HT1080 (cell line): ENCODE measurements at places on chromosomes 3 and 15. TPM values are rescaled to one million over a fixed set of nuclear protein-coding genes. Genes with fewer than 3 reads are reported as not detected.
A peak's percentile ranks its signal among the peaks of the same experiment; 100 is the strongest.

DNA sequence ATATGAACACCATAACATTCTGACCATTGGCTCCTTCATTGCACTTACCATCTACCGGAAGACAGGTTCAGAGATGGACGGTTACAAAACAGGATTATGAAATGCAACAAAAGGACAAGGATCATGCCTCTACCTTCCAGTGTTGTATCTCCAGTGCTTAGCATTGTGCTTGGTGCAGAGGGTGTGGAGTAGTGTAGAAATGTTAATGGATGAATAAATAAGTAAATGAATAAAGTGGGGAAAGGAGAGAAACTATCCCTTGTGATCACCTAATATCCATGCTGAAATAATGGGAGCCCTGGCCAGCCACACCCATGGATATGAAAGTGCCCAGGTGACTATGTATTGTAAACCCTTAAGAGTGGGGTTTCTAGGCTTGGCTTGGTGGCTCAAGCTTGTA lies 344.8 kb upstream of the LMCD1 start:
- no peak for DNase-seq

DNA sequence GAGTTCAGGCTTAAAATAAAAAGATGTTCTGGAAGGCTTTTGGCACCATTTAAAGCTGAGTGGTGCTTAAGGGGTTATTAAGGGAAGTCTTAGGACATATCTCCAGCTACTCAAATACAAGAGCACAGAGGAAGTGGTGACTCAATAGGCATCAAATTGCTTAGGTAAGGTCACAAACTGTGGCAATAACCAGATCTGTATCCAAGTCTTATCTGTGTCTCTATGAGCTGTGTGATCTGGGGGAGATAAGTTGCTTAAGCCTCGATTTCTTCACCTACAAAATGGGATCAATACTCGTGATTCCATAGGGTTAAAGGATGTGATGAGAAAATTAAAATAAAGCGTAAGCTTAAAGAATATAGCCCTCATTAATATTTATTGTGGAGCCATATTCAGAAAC lies 7.6 kb downstream of the HDC start:
- DNase-seq = peak; percentile 70

GRCh38 chr15:81851325-81851724 lies 194.5 kb downstream of the MEX3B start:
- no peak for DNase-seq

- peak; percentile 99 for DNase-seq
Measured at GRCh38 chr3:188900421-188900951, 271.3 kb upstream of the TPRG1 start.

- no peak for DNase-seq
Measured at GRCh38 chr3:123695731-123696640, 111.1 kb upstream of the HACD2 start.

DNA sequence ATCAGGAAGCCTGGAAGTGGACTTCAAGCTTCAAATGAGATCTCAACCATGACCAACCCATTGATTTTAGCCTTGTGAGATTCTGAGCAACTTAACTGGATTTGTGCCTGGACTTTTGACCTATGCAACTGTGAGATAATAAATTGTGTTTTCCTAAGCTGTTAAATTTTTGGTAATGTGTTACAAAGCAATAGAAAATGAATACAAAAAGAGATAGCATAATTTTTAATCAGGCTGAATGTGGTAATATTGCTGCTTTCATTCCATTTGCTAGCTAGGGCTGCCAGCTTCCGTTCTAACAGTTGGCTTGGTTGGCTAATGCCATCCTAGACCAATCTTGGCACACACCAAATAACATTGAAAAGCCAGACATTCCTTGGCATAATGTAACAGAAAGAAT lies 12.2 kb downstream of the PROS1 start:
- DNase-seq = no peak

DNA sequence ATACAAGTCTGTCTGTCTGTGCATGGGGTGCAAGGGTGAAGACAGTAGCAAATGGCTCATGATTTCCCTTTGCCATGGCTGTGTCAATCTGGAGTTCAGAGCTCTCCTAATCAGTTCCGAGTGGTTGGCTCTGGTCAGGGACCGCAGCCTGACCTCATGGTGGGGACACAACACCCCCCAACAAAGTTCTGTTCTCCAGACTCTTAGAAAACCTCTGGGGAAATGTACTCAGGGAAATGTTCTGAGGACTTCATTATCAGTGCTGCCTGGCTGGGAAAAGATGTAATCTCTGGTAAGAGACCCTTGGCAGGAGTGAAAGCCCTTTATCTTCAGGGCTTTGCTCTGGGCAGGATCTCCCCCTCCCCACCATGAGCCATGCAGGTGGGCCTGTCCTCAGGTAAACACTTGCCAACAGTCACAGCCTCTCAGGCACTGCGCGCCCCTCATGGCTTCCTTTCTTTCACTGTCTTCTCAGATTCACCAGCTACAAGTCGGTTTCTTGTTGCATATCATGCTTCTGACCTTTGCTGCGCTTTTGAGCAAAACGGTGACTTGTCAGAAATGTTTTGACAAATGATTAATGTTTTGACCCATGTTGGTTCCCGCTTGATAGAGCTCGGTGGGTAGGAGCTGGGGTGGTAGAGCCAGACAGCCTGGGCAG lies 95.5 kb downstream of the ST6GAL1 start:
- DNase-seq = no peak

DNA sequence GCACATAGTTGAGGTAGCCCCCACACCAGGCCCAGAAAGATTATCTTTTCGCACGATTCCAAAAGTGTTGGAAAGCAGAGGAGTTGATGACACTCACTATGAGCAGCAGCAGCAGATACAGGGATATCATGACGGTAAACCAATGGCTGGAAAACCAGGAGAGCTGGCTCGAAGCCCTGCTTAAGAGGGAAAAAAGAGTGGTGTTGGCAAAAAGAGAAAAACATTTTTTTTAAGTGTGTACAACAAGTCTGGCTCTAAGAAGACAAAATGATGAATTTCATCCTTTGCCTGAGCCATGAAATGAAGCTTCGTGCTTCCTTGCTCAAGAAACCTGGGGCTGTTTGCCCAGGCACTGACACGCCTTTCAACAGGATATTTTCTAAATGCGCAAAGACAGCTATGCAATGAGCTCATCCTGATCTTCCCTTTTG lies 27.3 kb downstream of the PARP16 start:
- no peak for DNase-seq

GRCh38 chr15:71496336-71496955 lies 313.9 kb upstream of the NR2E3 start:
- DNase-seq = peak; percentile 75

DNA sequence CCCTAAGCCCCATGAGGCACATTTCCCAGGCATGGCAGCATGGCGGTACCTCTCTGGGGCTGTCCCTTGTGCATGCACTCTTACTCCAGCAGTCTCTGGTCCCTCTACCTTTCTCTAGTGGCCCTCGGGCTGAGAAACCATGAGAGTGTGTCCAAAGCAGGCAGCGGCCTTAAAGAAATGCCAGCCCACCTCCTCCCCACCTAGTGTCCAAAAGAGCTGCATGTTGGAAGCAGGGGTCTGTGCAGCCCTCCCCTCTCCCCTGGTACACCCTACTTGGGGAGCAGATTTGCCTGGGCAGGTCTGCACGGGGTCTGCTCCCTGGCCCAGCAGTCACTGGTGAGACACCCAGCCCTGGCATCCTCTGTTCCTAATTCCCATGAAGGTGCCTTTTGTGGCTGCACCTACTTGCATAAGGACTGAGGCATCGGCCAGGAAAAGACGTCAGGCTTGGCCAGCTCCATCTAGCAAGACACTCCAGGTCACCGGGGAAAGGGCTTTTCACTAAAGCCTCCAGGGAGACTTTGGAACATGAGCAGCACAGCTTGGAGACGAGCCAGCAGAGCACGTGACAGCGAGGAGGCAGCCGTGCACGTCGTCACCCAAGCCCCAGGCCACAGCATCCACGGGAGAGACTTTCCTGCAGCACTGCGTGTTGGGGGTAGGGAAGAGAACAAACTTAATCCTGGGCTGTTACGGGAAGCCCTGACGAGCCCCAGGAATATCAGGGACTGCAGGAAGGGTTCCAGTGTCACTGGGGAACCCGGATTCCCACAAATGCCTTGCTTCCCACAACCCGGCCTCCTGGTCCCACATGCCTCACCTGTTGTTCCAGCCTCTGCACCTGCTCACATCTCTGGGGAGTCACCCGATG lies 38.8 kb downstream of the TM2D3 start:
- DNase-seq = no peak

GRCh38 chr3:155807823-155808222 lies 1.7 kb upstream of the C3orf33 start:
- DNase-seq = no peak

GRCh38 chr3:40608091-40608490 lies 83.3 kb downstream of the ZNF621 start:
- DNase-seq = no peak

DNA sequence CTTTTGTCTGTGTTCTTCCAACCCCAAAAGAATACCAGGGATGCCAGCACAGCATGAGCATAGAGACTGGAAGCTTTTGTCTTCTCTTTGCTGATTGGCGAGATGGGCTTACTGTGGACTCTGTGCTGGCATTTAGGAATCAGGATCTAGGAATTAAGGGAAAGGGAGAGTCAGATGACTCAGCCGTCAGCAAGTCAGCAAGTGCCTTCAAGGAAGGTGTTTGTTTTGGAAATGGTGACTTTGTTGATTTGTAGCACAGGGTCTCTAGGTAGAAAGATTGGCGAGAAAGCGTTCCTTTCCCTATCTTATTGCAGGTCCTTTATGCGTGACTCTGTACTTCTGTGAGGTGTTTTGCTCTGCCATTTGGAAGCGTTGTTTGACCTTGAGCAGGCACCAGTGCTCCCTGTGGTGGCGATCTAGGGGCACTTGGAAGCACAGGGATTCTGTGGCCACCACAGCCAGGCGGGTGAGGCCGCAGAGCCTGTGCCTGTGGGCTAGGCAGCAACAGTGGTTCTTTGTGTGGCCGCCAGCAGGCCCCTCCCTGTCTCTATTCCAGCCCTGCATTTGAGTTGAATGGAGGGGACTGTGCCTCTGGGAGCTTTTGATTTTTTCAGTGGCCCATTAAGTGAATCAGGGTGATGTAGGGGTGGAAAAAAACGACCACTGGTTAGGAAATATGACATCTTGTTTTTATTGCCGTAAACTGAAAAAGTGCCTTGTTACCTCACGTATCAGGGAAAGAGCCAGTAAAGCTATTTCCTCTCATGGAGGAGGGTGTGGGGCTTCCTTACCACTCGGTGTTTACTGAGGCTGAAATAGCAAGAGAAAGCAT lies 19.0 kb downstream of the FAN1 start:
- DNase-seq = peak; percentile 23

DNA sequence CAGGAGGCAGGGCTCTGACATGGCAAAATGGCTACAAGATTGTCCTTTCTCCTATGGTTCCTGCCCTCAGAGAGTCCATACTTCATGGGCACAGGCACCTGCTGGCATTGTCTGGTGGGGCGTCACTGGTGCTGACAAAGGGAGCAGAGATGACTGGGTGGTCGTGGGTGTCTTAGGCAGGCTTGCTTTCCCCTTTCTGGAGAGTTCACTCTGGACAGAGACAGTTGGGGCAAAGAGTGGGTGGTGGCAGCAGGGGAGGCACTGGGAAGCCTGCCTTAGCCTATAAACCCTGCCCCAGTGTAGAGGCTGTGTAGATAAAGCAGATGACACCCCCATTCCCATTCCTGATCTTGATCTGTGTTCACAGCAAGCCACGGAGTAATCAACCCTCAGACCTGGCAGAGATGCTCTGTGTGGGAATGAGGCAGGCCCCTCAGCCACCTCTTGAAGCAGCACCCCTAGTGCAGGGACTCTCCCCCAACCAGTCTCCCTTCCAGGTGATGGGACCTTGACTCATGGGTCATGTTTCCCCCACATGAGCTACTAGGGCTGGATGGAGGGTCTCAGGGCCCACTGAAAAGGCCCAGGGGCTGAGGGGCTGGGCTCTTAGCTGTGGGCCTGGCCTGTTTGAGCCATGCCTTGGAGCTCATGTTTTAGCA lies 20.7 kb upstream of the DOCK3 start:
- DNase-seq = no peak

GRCh38 chr3:17025594-17026139 lies 140.9 kb downstream of the PLCL2 start:
- DNase-seq = no peak

GRCh38 chr15:44414001-44414400 lies 13.4 kb upstream of the CTDSPL2 start:
- DNase-seq = no peak

DNA sequence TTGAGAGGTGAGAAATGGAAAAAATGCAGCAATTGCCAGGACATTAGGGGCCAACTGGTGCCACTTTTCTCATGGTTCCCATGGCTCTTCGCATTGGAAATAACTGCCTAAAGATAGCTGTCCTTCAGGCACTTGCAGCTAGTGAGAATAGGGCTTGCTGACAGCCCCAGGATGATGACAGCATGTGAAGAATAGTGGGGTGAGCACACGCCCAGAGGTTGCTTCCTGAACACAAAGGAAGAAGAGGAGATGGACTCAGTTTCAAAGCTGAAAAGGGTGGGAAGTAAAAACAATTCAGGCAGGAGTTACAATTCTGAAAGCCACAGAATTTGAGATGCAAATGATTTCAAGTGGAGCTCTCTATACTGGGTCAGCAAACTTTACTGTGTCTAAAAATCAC lies 45.6 kb downstream of the TNFAIP8L3 start:
- no peak for DNase-seq

- DNase-seq = no peak
Measured at GRCh38 chr3:190279690-190280089, 42.6 kb downstream of the CLDN1 start.

GRCh38 chr15:25778161-25778560 lies 85.0 kb downstream of the ATP10A start:
- no peak for DNase-seq

GRCh38 chr3:115190747-115191146 lies 43.7 kb upstream of the ZBTB20 start:
- DNase-seq = no peak

The ADAMTS7 gene
- 0.23 and 0.96 TPM in 2 replicates for total RNA-seq

The NT5DC2 gene
- total RNA-seq = 94.1 and 122 TPM in 2 replicates

The TMEM207 gene
- total RNA-seq = not detected in 2 replicates

The CDHR4 gene
- not detected in 2 replicates for total RNA-seq

The PFKFB4 gene
- 23.8 and 27.2 TPM in 2 replicates for total RNA-seq
